Spinal cord (tissue), 10 donors: ENCODE measurements at places on chromosomes 6 and 20.
A peak's percentile ranks its signal among the peaks of the same experiment; 100 is the strongest.

DNA sequence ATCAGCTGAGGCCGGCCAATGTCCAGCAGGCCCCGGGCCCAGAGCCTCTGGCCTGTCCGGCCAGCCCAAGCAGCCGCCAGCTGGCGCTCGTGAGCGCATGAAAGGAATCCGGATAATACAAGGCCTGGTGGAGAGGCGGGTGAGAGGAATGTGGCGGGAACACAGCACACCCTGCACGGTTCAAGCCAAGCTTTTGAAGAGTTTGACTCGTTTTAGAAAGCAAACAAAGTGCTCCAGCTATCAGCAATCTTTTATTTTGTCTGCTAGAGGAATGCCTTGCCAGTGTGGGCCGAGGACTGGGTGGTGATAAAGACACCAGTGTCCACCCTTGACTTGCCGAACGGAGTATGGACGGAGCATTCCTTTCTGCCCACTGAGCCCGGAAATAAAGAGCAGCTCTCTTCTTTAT lies 9.3 kb upstream of the NEDD9 start:
- H3K36me3 ChIP-seq = no peaks in the 10 kb centered on the region
- no peak for DNase-seq
- H3K27me3 ChIP-seq = no peaks in the 10 kb centered on the region
- peaks cover 8% of the 10 kb centered on the region for H3K4me1 ChIP-seq

DNA sequence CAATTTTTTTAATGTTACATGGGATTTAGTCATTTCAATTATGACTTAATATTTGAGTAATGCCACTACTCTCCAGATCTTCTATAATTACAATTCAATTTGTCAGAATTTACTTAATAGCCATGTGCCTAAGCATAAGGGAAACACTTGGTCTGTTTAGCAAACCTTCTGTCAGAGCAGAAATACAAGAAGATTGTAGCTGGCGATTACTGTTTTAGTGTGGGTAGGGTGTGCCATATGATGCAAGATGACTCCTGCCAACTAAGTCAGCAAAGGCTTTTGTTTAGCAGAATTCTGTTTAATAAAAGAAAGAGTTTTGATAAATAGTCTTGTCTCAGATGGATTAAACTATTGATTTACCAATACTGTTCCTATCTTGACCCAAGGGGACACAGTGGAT lies 455.4 kb downstream of the RNF144B start:
- H3K4me1 ChIP-seq = no peaks in the 10 kb centered on the region
- no peak overlapping the region for H3K27ac ChIP-seq
- no peaks in the 10 kb centered on the region for H3K27me3 ChIP-seq
- no peaks in the 10 kb centered on the region for H3K36me3 ChIP-seq

- no peaks in the 10 kb centered on the region for H3K27me3 ChIP-seq
- peak overlapping the region; percentile 90 for H3K4me3 ChIP-seq
- H3K36me3 ChIP-seq = peaks cover 29% of the 10 kb centered on the region
- H3K27ac ChIP-seq = no peak overlapping the region
- no peak for DNase-seq
Measured at GRCh38 chr20:2468581-2469407, 1.8 kb downstream of the SNRPB start.

DNA sequence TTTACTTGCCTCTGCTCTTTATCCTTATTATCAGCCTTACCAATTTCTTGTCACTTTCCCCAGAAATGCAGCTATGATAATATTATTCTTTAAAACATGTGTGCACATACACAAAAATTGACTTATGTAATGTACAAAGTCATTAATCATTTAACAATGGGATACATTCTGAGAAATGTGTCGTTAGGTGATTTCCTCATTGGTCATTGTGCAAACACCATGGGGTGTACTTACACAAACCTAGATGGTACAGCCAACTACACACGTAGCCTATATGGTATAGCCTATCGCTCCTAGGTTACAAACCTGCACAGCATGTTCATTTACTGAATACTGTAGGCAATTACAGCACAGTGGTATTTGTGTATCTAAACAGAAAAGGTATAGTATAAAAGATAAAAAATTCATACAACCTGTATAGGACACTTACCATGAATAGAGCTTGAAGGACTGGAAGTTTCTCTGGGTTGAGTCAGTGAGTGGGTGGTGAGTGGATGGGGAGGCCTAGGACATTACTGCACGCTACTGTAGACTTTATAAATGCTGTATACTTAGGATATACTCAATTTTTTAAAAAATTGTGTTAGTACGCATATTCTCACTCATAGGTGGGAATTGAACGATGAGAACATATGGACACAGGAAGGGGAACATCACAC lies 56.9 kb downstream of the HIVEP1 start:
- DNase-seq = no peak
- H3K27ac ChIP-seq = no peak overlapping the region
- H3K27me3 ChIP-seq = no peaks in the 10 kb centered on the region
- no peaks in the 10 kb centered on the region for H3K36me3 ChIP-seq

GRCh38 chr6:117817499-117817898 lies 89.6 kb upstream of the SLC35F1 start:
- no peaks in the 10 kb centered on the region for H3K4me1 ChIP-seq
- no peaks in the 10 kb centered on the region for H3K27me3 ChIP-seq
- H3K4me3 ChIP-seq = no peak overlapping the region
- no peak for DNase-seq
- no peaks in the 10 kb centered on the region for H3K36me3 ChIP-seq

GRCh38 chr20:38278131-38278530 lies 17.6 kb upstream of the KIAA1755 start:
- DNase-seq = peak; percentile 48
- peak overlapping the region; percentile 55 for H3K27ac ChIP-seq
- H3K4me1 ChIP-seq = peaks cover 16% of the 10 kb centered on the region
